Chondrocyte (in vitro differentiated cells): ENCODE measurements at places on chromosomes 3 and 15. TPM values are rescaled to one million over a fixed set of nuclear protein-coding genes. Genes with fewer than 3 reads are reported as not detected.

The GALNT15 gene
- 0.28 to 1.2 TPM (median 0.40 TPM) in 3 replicates for total RNA-seq

GRCh38 chr15:92636908-92637481 lies 18.6 kb downstream of the FAM174B start:
- no peak for DNase-seq

The FETUB gene
- total RNA-seq = not detected in 3 replicates

The MESP2 gene
- 0.25 to 0.51 TPM (median 0.36 TPM) in 3 replicates for total RNA-seq

The SAMMSON gene
- 0.39 TPM in 1 of 3 replicates, not detected in the others for total RNA-seq

GRCh38 chr3:57779666-57780065 lies 23.6 kb downstream of the SLMAP start:
- DNase-seq = no peak

The EEFSEC gene
- total RNA-seq = 12.2 to 20.8 TPM (median 12.5 TPM) in 3 replicates

The ATG7 gene
- total RNA-seq = 27.4 to 34.3 TPM (median 29.0 TPM) in 3 replicates

The SLC6A20 gene
- total RNA-seq = not detected in 3 replicates

The CAMK1 gene
- 9.7 to 20.9 TPM (median 19.3 TPM) in 3 replicates for total RNA-seq

DNA sequence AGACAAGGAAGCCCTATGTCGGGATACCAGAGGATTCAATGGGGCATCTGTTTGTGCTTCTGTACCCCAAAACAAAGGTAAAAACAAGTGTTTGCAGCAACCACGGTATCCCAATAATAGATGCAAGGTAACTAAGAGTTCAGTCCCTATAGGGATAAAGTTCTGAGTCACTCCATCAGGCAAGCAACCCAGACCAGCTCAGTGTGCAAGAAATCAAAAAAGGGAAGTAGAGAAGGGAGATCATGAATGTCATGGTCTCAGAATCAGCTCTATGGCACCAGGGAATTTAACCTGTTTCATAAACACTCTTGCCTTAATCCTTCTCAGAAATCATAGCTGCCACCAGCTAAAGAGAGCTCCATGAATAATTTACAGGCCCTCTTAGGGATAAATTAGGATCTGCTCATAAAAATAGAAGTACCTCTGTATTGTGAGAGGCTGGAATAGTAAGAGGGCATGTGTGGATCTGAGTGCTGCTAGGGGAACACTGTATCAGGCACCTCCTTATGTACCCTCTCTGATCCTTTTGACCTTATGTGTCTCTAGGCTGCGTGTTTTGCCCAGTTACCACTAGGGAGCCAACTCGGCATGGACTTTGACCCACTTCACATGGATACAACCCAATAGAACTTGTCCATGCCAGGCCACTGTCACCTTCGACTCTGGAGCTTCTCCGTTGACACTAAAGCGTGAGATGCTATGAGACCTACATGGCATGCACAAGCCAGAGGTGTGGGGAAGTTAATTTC lies 754.6 kb downstream of the AGBL1 start:
- no peak for DNase-seq

DNA sequence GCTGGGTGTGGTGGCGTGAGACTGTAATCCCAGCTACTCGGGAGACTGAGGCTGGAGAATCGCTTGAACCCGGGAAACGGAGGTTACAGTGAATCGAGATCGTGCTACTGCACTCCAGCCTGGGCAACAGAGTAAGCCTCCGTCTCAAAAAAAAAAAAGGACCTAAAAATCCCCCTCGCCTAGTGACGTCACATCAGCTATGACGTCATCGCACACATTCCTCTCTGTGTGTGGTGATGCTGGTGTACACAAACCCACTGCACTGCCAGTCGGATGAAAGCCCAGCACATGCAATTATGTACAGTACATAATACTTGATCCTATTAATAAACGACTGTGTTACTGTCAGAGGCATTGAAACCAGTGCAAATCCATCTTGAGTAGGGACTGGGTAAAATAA lies 40.2 kb upstream of the SEC61A1 start:
- no peak for DNase-seq

- no peak for DNase-seq
Measured at GRCh38 chr3:8663177-8664061, 18.8 kb upstream of the SSUH2 start.

GRCh38 chr3:161049683-161050248 lies 55.4 kb downstream of the B3GALNT1 start:
- no peak for DNase-seq

DNA sequence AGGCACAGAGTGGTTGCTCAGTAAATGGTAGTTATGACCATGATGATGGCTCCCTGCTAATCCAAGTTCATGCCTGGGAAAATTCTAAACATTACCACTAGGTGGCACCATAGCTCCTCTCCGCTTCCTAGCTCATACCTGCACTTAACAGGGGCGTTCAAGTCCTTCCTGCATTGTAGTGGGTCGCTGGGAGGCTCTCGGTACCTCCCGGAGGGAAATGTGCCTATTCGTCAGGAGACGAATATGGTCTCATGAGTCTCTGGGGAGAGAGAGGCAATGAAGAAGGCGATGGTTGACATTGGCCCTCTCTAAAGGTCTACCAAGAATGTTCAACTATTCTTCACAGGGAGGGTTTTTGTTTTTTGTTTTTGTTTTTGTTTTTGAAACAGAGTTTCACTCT lies 10.9 kb downstream of the MESP1 start:
- DNase-seq = no peak

GRCh38 chr3:54856271-54856670 lies 71.6 kb downstream of the LRTM1 start:
- DNase-seq = no peak

GRCh38 chr3:178417736-178418135 lies 118.5 kb upstream of the KCNMB2 start:
- no peak for DNase-seq

The CLRN1 gene
- total RNA-seq = not detected in 3 replicates

DNA sequence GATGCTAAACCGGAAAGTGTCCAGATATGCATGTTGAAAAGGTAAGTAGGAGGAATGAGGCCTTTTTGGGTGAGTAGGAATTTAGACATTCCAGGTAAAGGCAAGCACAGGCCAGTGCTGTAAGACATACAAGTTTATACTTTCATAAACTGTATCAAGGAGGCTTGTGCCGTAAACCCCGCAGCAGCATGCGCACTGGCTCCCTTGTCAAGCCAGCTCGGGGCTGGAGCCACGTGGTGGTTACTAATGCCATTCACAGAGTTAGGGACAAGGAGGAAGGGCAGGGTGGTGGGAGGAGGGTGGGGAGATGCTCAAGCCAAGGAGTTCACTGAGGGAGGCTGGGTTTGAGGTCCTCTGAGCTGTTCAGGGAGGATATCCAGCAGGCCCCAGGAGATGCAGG lies 35.8 kb downstream of the PLD1 start:
- DNase-seq = no peak

GRCh38 chr3:144433006-144433405 lies 461.4 kb downstream of the DIPK2A start:
- DNase-seq = no peak

DNA sequence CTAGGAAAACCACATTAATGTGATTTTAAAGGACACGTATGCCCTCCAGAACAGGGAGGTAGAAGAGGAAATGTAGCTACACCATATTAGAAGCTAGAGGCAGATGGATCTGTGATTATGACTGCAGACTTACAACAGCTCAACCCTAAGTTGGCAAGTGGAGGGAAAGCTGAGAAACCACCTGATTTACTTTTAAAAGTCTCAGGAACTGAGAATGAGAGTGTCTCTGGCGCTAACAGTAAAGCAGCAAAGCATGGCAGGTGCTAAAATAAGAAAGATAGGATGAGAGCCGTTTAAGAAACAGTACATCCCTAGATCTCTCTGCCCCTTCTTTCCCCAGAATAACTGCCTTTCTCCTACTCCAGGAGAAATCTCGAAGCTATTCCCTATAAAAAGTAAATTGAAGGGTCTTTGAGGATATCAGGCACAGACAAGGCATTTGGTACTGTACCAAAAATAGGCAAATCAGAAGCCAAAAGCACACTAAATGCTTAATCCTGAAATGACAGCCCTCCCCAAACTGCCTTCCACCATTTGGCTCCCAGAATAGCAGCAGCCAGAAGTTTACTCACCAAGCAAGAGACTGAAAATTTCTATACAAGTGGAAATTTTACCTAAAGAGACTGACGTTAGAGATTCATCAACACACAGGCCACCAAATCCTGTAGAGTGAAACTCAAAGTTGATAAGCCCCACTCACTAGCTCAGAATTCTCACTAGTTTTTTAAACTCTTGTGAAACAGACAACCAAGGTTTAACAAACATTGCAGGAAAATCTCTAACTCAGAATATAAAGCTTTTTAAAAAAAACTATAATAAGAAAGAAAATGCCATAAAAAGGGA lies 34.3 kb upstream of the PARP14 start:
- DNase-seq = no peak

DNA sequence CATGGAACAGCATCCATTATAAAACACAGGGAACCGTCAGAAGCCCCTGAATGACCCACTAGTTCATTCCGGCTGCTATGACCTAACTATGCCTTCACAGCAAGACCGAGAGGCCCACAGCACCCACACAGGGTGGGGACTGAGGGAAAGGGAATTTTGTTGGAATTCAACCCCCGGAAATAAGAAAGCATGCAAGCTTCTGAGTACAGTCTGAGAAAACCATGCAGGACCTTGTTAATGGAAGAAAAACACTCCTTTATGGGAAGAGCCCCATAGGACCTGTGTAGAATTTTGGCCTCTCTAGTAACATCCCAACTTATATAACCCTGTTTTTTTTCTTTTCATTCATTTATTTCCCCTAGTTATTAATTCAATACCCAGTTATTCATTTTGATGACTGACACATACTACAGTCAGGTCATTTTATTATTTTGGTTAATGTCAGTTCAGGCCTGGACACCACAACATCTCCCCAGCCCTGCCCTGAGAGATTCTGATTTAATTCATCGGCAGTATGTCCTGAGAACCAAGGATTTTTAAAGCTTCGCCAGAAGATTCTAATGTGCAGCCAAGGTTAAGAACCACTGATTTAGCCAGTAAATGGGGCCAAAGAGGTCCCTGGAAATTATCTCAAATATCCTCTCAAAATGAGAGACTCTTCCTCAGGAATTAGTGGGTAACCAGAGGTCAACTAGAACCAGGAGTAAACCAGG lies 231.6 kb upstream of the GOLGA6L4 start:
- no peak for DNase-seq

The CGNL1 gene
- total RNA-seq = 4.6 to 7.2 TPM (median 7.1 TPM) in 3 replicates

DNA sequence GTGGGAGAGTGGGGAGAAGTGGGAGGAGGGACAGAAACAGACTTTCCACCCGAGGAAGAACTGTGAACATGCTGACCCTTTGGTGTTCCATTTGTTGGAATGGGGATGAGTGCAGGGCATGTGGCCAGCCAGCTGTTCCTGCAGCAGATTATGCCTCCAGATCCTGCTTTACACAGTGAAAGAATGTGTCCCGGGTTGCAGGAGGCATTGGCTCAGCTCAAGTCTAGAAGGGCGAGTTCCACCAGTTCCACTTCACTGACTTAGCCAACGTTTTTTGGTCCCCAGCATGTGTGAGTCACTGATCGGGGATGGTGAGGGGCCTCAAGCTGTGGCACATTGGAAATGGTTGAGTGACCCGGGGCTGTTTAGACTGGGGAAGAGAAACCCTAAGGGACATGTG lies 307.0 kb upstream of the ROPN1 start:
- DNase-seq = no peak

The POLR2M gene
- 72.1 to 94.2 TPM (median 88.3 TPM) in 3 replicates for total RNA-seq

- DNase-seq = no peak
Measured at GRCh38 chr3:43892526-43892925, 201.8 kb downstream of the ABHD5 start.

- DNase-seq = no peak
Measured at GRCh38 chr3:195249858-195250464, 21.0 kb downstream of the XXYLT1 start.

The HIGD2B gene
- total RNA-seq = not detected in 3 replicates

GRCh38 chr3:106326941-106327695 lies 458.3 kb upstream of the CBLB start:
- no peak for DNase-seq

GRCh38 chr15:63877713-63878271 lies 44.0 kb upstream of the HERC1 start:
- DNase-seq = no peak

DNA sequence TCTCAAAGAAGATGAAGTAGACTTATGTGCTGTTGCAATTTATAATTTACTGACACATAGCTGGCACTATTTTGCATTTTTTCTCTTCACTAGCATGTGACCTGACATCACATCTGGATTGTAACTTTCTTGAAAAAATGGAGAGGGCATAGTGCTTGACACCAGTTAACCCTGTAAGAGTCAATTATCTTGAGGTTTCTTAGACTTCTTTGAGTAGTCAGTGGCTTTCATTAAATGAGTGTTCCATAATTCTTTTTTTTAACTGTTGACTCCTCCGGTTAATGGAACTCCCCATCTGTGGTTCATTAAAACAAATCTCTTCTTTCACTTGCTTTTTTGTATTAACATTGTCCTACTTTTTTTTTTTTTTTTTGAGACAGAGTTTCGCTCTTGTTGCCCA lies 16.9 kb upstream of the PRKCI start:
- no peak for DNase-seq

GRCh38 chr3:120623727-120624093 lies 27.6 kb downstream of the NDUFB4 start:
- DNase-seq = no peak

The XCR1 gene
- not detected in 3 replicates for total RNA-seq

GRCh38 chr15:99978426-99978825 lies 245.2 kb upstream of the LYSMD4 start:
- DNase-seq = no peak

DNA sequence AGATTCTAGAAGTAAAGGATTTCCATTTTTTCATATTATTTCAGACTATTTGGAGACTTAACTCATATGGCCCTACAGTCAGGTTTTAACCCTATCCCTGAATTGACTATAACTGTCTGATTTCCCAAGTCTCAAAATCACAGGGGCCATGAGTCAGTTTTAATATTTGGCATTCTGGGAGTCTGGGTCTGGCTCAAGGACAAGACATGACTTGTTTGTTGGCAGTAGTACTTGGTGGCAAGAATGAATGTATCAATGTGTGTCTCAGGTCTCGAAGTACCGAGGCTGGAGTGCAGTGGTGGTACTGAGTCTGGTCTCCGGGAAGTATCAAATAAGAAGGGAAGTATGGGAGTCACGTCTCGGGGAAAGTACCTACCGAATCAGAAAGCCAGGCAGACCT lies 10.8 kb downstream of the UMPS start:
- no peak for DNase-seq
